ENCODE measurements at places on chromosomes 4 and X.
A peak's percentile ranks its signal among the peaks of the same experiment; 100 is the strongest.

GRCh38 chr4:21366312-21366711 lies 582.3 kb downstream of the KCNIP4 start:
- H3K36me3 ChIP-seq: no peaks in the 10 kb centered on the region
- no peaks in the 10 kb centered on the region for H3K4me1 ChIP-seq
- no peak overlapping the region for H3K27ac ChIP-seq
- no peak for DNase-seq
- no peaks in the 10 kb centered on the region for H3K27me3 ChIP-seq

DNA sequence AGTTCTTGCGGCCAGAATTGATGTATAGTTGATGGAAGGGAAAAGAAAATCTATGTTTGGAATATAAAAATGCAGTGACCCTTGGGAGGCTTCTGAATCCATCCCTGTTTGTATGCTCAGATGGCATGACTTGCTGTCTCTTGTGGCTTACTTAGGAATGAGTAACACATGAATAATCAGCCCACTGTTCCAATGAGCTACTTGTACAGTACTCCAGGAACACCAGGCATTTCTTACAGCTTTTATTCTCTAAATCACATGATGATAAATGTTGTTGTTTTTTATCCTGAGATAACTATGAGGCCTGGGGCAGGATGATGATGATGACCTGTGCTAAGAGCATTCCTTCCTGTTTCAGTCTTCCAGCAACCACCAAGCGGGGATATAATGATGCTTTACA lies 18.9 kb downstream of the TMPRSS11E start:
- no peaks in the 10 kb centered on the region for H3K36me3 ChIP-seq
- no peak overlapping the region for H3K27ac ChIP-seq
- no peak for DNase-seq
- no peaks in the 10 kb centered on the region for H3K4me1 ChIP-seq
- H3K27me3 ChIP-seq: no peaks in the 10 kb centered on the region
- no peak overlapping the region for H3K4me3 ChIP-seq

GRCh38 chr4:53703267-53703655 lies 112.0 kb upstream of the LNX1 start:
- H3K27ac ChIP-seq: peak overlapping the region; percentile 67
- H3K36me3 ChIP-seq: no peaks in the 10 kb centered on the region
- H3K27me3 ChIP-seq: no peaks in the 10 kb centered on the region

- H3K36me3 ChIP-seq: no peaks in the 10 kb centered on the region
- H3K4me3 ChIP-seq: no peak overlapping the region
- H3K27ac ChIP-seq: no peak overlapping the region
- DNase-seq: no peak
Observed at GRCh38 chr4:76714226-76714625, 183.7 kb downstream of the SOWAHB start.

- H3K4me1 ChIP-seq: no peaks in the 10 kb centered on the region
- H3K27me3 ChIP-seq: no peaks in the 10 kb centered on the region
- no peak overlapping the region for H3K4me3 ChIP-seq
- no peak for DNase-seq
- no peaks in the 10 kb centered on the region for H3K36me3 ChIP-seq
- H3K27ac ChIP-seq: no peak overlapping the region
Observed at GRCh38 chr4:55731959-55732358, 87.6 kb upstream of the EXOC1L start.

DNA sequence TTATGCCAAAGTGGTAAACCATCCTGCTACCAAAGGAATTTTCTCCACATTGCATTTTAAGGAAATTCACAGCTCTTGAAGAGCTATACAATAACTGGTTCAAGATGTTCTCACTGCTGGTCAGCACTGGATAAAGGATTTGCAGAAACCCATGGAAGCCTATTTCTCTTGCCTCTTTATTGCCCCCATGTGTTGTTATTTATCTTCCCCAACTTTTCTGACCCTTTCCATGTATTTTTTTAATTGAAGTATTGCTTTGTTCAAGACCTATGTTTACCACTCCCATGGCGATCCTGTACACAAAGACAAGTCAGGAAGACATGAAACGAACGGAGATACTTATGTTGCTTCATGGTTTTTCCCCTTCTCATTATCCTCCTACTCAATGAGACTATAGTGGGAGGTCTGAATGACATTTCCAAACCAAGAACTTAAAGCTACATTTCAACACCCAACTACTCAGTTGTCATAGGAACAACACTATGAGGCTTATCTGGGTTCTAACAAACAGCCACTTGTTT lies 566.4 kb upstream of the DIPK2B start:
- no peak for DNase-seq
- no peak overlapping the region for H3K27ac ChIP-seq
- peak overlapping the region; percentile 43 for H3K4me3 ChIP-seq
- H3K4me1 ChIP-seq: peaks cover 21% of the 10 kb centered on the region

DNA sequence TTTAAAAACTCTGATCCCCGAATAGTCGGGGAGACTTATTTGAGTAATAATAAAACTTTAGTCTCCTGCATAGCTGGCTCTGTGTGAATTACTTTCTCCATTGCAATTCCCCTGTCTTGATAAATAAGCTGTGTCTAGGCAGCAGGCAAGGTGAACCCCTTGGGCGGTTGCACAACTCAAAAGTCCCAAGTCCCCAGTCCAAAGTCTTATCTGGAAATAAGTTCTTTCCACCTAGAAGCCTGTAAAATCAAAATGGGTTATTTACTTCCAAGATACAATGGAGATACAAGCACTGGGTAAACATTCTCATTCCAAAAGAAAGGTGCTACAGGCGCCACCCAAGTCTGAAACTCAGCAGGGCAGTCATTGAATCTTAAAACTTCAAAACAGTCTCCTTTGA lies 10.1 kb upstream of the PNMA5 start:
- DNase-seq: no peak
- H3K27ac ChIP-seq: no peak overlapping the region
- no peaks in the 10 kb centered on the region for H3K36me3 ChIP-seq

GRCh38 chr4:68963374-68963773 lies 11.8 kb upstream of the UGT2A3 start:
- H3K4me3 ChIP-seq: no peak overlapping the region
- no peaks in the 10 kb centered on the region for H3K27me3 ChIP-seq
- DNase-seq: no peak
- no peak overlapping the region for H3K27ac ChIP-seq

Measured in vagina (tissue), 2 donors.